ENCODE measurements at places on chromosomes 3 and 15.

DNA sequence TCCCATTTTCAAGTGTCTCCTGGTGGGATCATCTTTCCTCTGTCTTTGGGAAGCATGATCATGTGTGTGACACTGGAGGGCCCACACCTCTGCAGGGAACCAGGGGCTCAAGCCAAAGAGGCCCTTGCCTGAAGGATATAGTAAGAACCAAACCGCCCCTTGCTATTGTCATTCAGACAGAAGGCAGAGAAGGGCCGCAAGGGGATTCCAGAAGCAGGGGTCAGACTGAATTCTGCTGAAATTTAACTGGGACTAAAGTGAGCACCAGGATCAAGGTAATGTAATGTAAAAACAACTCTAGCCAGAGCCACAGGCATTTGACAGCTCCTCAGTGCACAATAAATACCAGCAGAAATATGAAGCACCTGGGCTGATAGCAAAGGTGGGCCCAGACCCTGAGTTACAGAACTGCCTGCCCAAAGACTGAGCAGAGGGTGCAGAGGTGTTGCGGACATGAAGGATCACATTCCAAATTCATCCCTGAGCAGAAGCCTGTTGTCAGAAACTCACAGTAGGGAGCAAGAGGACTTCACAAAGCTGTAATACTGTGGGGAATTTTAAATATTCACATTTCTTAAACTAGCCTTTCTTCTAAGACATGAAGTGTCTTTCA is 46.0 kb upstream of the RASGRF1 start:
- no peak for DNase-seq

GRCh38 chr15:43218908-43219706 is 1.7 kb downstream of the EPB42 start:
- no peak for DNase-seq

DNA sequence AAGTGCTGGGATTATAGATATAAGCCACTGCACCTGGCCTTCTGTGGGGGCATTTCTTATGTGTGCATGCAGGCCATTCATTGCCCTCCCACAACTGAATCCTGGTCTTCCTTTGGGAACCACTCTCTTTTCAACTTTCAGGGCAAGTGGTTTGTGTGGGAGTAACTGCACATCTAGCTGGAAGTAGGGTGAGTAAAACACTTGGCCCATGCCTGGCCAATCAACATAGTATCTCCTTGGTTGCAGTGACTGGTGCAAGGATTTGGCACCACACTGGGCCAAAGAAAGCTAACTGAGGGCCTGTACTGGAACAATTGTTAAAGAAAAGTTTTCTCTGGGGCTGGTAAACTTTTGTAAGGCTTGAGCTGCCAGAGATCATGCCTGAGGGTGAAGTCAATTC is 189.2 kb upstream of the FEZF2 start:
- no peak for DNase-seq

GRCh38 chr3:178236555-178237277 is 299.5 kb upstream of the KCNMB2 start:
- no peak for DNase-seq

- DNase-seq: no peak
Observed at GRCh38 chr3:171753665-171754408, 56.4 kb downstream of the PLD1 start.

- DNase-seq: no peak
Observed at GRCh38 chr3:45986303-45986982, 9.2 kb downstream of the FYCO1 start.

- DNase-seq: peak; percentile 49
Observed at GRCh38 chr3:185353823-185354614, 8.9 kb upstream of the MAP3K13 start.

- DNase-seq: no peak
Observed at GRCh38 chr3:38840987-38841386, 25.0 kb upstream of the SCN10A start.

- no peak for DNase-seq
Observed at GRCh38 chr3:9032231-9032777, 69.0 kb upstream of the RAD18 start.

DNA sequence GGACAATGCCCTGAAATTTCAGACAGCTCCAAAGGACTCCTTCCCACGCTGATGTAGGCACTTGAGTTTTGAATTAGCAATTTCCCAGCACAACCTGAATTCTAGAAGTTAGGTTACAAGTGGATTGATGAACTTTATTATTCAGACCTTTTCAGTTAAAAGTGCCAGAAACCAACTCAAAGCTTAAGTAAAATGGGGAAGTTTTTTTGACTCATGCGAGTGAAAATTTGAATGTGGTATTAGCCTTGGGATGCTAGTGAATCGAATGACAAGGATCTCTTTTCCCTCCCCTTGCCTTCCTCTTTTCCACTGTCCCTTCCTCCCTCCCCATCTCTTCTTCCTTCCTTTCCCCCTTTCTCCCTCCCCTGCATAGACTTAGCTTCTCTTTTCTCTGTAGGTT is 295.1 kb upstream of the PROK2 start:
- no peak for DNase-seq

- DNase-seq: no peak
Observed at GRCh38 chr15:51245628-51246027, 92.8 kb downstream of the CYP19A1 start.

DNA sequence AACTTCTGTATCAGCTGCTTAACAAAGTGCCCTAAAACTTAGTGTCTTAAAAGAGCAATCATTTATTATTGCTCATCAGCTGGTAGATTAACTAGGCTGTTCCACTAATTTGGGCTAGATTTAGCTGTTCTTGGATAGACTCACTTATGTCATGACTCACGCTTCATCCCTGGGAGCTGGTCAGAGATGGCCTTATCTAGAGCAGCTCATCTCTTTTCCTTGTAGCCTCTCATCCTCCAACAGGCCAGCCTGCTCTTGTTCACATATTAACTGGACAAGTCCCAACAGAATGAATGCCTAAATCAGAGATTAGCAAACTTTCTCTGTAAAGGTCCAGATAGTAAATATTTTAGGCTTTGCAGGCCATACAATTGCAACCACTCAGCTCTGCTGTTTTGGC is 66.9 kb upstream of the PLAAT1 start:
- DNase-seq: no peak

- no peak for DNase-seq
Observed at GRCh38 chr15:98614681-98615080, 33.7 kb upstream of the IGF1R start.

GRCh38 chr3:142127941-142128658 is 21.2 kb downstream of the TFDP2 start:
- no peak for DNase-seq

GRCh38 chr3:183122257-183122932 is 23.1 kb upstream of the MCCC1 start:
- DNase-seq: no peak

- no peak for DNase-seq
Observed at GRCh38 chr3:125054062-125054448, 1.7 kb downstream of the HEG1 start.

DNA sequence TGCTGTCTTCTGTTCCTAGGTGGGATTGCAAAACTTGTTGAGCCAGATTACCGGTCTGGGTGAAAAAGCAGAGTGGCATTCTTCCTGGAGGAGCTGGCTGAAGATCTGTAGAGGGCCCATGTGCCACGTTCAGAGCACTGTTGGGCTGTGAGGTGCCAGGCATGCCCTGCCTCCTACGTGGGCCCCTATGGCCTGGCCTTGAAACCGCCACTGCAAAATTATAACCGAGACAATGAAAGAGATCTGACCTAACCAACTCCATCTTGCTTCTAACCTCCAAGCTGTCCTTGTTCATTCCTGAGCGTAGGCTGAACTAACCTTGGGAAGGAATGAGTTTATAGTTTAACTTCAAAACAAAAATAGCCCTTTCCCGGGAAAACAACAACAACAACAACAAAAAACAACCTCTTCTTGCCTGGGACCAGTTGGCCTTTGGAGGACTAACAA is 1.4 kb upstream of the ACAD9 start:
- DNase-seq: no peak

DNA sequence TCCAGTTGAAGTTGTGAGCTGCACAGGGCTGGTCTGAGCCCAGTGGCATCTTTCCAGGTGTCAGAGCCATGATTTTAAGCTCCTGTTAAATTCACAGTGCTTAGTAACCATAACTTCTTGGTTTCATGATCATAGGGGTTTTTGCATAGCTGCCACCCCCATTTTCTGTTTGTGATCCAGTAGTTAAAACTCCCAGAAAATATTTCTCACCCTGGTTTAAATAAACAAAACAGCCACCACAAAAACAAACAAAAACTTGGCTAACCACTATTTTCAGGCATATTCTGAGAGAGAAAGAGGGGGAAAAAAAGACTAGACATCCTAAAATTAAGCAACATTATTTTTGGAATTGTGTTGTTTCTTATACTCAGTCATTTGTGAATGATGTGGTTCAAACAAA is 175.3 kb downstream of the IGF1R start:
- no peak for DNase-seq

- no peak for DNase-seq
Observed at GRCh38 chr15:51550841-51551240, 71.7 kb downstream of the DMXL2 start.

- no peak for DNase-seq
Observed at GRCh38 chr3:178536211-178537079, at the start of gene KCNMB2. TSS of gene KCNMB2 (plus strand) at chr3:178536436.

GRCh38 chr3:58066842-58067241 is 58.6 kb downstream of the FLNB start:
- no peak for DNase-seq

- no peak for DNase-seq
Observed at GRCh38 chr3:98551754-98552153, 20.0 kb downstream of the GPR15 start.

DNA sequence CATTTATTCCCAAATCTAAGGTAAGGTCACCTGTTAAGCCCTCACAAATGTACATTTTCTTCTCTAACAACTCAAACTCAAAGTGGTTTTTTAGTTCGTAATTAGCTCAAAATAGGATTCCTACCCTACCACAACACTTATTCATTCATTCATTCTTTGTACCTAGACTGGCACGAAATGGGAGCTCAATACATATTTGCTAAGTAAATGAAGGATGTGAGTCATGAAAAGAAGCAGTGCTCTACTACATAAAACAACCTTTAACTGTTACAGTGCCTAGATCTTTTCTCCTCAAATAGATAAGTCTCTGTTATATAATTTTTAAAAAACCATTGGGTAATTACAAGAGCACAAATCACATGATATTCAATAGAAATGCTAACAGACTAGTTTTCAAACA is 13.1 kb downstream of the RSL24D1 start:
- DNase-seq: no peak

DNA sequence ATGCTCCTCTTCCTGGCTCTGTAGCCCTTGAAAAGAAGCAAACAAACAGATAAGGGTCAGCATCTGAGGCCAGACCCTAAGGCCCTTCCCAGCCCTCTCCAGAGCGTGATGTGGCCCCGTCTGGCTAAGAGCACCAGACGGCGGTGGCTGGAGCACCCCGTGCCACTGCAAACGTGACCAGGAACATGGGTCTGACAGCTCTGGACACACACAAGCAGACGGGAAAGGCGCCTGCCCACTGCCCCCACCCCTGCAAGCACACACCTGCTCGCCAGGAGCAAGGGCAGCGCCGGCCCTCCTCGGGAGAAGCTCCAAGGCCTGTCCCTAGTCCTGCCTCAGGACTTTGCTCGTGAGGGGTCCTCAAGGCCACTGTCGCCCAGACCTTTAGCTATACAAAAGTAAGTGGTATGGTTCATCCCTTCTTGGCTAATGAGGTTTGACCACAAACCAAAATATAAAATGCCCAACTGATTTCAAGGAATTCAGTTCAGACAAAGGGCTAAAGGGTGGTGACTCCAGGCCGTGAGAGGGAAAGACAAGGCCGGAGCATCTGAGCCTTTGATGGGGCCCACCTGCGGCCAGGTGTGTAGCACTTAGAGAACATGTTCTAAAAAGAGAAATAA is 90.4 kb downstream of the XXYLT1 start:
- no peak for DNase-seq

DNA sequence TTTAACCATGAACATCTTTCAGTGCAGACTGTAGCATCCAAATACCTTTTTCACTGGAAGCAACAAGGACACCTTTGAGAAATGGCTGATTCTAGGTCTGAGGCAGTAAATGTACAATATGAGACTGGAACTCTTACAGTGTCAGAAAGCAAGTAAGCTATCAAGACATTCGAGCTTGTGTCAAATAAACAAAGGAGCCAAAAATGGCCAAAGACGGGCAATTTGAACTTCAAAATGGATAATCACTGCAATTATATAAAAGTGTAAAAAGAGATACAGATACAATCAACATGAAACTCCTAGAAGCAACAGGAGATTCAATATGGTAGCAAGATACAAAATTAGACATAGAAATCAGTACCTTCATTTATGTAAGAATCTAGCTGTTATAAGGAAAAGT is 138.5 kb upstream of the CCDC54 start:
- DNase-seq: no peak

- DNase-seq: no peak
Observed at GRCh38 chr3:89179355-89180001, 72.1 kb downstream of the EPHA3 start.

DNA sequence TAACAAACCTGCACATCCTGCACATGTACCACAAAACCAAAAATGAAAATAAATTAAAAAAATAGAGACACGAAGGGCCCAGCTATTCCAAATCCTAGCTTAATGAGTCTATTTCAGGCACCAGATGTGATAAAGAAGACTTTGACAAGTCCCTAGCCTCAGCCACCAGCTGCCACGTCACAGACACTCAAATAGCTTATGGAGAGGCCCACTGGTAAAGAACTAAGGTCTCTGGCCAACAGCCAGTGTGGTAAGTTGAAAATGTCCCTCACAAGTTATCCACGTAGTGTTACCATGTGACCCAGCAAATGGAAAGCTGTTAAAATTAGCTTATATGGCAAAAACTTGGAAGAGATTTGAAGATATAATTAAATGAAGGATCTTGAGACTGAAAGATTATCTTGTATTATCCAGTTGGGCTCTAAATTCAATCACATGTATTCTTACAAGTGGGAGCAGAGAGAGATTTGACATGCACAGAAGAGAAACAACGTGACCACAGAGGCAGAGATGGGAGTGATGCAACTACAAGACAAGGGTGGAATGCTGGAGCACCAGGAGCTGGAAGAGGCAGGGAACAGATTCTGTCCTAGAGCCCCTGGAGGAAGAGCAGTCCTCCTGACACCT is 10.9 kb downstream of the ACSBG1 start:
- DNase-seq: no peak

- no peak for DNase-seq
Observed at GRCh38 chr15:92683511-92683834, 27.9 kb upstream of the FAM174B start.

DNA sequence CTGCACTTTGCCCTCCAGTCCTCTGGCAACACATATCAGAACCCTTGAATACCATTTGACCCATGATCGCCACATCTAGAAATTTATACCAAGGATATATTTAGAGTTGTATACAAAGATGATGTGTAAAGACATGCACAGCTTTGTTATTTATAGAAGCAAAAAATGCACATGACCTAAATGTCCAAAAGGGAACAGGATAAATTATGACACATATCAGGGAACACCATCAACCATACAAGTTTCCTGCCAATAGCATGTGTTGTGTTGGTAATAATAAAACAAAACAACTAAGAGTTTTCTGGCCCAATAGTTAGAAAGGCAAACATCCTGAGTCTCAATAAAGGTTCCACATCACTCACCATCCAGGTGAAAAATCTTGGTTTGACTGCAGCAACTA is 51.5 kb downstream of the AAGAB start:
- DNase-seq: no peak

GRCh38 chr3:127252446-127252845 is 35.4 kb downstream of the PRR20G start:
- no peak for DNase-seq

- no peak for DNase-seq
Observed at GRCh38 chr3:33521736-33522135, 81.5 kb upstream of the UBP1 start.

Measured in activated CD4-positive, alpha-beta T cell treated with anti-CD3 and anti-CD28 coated beads for 24 hours (primary cell).